Neuronal stem cell (in vitro differentiated cells): ENCODE measurements at places on chromosomes 4 and X.

- H3K4me1 ChIP-seq, result no peaks in the 10 kb centered on the region
- no peaks in the 10 kb centered on the region for H3K27me3 ChIP-seq
- H3K4me3 ChIP-seq, result no peak overlapping the region
- no peak overlapping the region for H3K27ac ChIP-seq
- DNase-seq, result no peak
- no peaks in the 10 kb centered on the region for H3K36me3 ChIP-seq
Observed at GRCh38 chrX:46630141-46630540, 56.6 kb downstream of the CHST7 start.

DNA sequence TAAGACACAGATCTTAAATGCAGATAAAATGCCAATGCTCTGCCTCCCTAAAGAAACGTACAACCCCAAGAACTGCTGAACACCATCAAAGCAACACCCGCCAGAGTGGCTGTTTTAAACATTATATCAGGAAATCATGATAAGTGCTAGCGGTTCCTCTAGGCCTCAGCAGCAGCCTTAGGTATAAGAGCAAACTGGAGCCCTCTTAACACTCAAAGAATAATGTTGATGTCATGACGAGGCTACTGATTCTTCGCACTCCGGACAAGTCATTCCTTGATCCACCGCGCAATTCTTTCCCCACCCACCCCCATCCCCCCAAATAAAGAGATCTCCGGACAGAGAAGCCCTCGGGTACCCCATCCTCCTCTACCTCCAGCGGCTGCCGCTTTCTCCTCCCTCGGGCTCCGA is 507 bp downstream of the LIN54 start:
- H3K36me3 ChIP-seq, result no peaks in the 10 kb centered on the region
- H3K27me3 ChIP-seq, result no peaks in the 10 kb centered on the region
- H3K27ac ChIP-seq, result no peak overlapping the region
- H3K4me3 ChIP-seq, result peak overlapping the region; percentile 93
- no peak for DNase-seq
- peaks cover 2% of the 10 kb centered on the region for H3K4me1 ChIP-seq

DNA sequence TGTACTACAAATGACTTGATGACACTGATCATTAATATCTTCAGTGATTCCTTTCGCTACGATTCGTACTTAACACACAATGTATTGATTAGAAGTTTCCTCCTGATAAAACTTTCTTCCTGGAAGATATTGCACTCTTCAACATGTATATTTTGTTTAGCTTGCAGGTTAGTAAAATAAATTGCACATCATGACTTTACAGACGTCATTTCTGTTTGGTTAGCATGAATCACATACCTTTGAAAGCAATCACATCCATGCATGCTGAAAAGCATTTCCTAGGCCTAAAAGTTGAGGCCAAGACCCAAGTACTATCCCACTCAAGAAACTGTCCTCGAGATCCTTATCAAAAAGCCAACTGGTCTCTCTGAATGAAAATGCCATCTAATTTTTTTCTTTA is 1841.0 kb upstream of the PCDH7 start:
- H3K4me3 ChIP-seq, result no peak overlapping the region
- H3K27ac ChIP-seq, result no peak overlapping the region
- H3K36me3 ChIP-seq, result no peaks in the 10 kb centered on the region
- H3K27me3 ChIP-seq, result no peaks in the 10 kb centered on the region
- H3K4me1 ChIP-seq, result peaks cover 4% of the 10 kb centered on the region

- no peaks in the 10 kb centered on the region for H3K36me3 ChIP-seq
- H3K27ac ChIP-seq, result no peak overlapping the region
- H3K4me1 ChIP-seq, result peaks cover 2% of the 10 kb centered on the region
Observed at GRCh38 chr4:185456131-185456530, 15.4 kb downstream of the CCDC110 start.

DNA sequence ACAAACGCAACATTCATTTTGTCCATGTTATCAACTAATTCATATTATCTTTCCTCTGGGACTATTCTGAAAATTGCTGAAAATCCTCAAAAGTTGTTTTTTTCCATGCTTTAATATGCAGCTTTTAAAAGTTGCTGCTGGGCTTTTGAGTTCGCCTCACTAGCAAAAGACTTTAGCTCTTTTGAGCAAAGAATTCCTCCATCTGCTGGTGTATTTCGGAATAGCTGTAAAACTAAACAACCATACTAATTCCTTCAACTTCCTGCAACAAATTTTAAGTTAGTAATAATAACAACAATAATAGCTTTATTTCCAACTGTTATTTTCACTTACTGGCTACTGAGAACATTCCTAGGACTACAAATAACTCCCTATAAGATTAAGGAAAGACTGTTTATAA is 124.5 kb upstream of the PLAC1 start:
- H3K27ac ChIP-seq, result no peak overlapping the region
- no peaks in the 10 kb centered on the region for H3K27me3 ChIP-seq
- H3K4me1 ChIP-seq, result no peaks in the 10 kb centered on the region
- H3K36me3 ChIP-seq, result peaks cover 79% of the 10 kb centered on the region

DNA sequence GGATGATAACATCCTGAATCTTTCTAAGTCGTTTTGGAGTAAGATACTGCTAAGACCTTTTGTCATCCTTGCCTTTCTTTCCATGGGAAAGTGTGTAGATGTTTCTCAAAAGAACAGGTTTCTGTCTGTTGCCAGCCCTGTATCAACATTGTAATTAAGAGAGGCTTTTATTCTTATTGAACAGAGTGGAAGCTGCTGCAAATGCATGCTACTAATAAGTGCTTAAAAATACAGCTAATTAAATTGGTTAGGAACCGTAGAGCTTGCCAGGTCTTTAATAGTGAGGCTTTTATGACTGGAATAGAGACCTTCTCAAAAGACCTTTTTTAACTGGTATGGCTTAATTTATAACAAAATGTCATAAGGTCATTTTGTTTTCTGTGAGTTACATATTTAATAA is 34.4 kb downstream of the INTU start:
- H3K36me3 ChIP-seq, result peaks cover 14% of the 10 kb centered on the region
- H3K27ac ChIP-seq, result peak overlapping the region; percentile 63
- peaks cover 3% of the 10 kb centered on the region for H3K4me1 ChIP-seq
- H3K27me3 ChIP-seq, result no peaks in the 10 kb centered on the region
- DNase-seq, result no peak

- H3K27me3 ChIP-seq, result no peaks in the 10 kb centered on the region
- H3K36me3 ChIP-seq, result no peaks in the 10 kb centered on the region
Observed at GRCh38 chrX:57528670-57529255, 63.0 kb upstream of the ZXDB start.

DNA sequence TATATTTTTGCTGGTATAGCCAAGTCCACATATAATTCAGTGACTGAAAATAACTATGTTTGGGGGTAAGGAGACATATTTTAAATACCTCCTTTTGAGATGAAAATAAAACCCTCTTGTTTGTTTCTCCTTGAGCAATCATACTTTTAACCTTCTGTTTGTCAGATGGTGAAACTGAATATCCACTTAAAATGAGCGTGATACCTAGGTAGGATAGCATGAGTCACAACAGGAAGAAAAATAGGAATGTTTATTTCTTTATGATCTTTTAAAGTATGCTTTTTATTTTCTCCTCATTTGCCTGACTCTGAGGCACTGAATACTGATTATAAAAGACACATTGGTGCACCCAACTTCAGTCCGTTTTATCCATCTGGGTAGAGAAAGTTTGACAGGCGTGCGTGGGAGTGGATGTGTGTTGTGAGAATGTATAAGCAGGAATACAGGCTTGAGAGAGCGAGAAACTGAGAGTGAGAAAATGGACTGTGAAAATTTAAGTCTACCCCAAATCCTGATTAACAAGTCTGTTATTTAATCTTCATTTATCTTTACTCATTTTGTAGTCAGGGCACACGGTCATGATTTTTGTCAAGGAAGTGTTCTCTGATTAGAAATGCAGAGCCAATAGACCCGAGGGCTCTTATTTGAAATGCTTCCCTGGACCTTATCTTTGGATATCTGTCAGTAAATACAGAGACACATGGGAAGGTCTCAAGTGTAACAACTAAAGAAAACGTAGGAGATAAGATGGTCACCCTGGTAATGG is 62.1 kb upstream of the ANTXR2 start:
- H3K36me3 ChIP-seq, result no peaks in the 10 kb centered on the region
- no peak for DNase-seq
- no peaks in the 10 kb centered on the region for H3K27me3 ChIP-seq
- no peak overlapping the region for H3K4me3 ChIP-seq
- H3K27ac ChIP-seq, result no peak overlapping the region

DNA sequence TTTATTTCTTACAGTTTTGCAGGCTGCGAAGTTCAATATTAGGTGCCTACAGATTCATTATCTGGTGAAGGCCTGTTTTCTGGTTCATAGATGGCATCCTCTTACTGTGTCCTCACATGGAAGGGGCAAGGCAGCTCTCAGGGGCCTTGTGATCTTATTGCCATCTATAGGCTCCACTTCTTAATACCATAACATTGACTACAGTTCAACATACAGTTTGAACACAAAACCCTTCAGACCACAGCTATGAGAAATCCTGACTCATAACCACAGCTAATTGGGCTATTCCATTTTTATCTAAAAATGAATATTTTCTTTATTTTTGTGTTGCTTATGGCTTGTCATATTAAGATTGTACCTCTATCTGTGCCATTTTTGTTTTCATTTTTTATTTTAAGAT is 72.3 kb downstream of the STAG2 start:
- H3K36me3 ChIP-seq, result no peaks in the 10 kb centered on the region
- no peaks in the 10 kb centered on the region for H3K4me1 ChIP-seq
- no peak overlapping the region for H3K27ac ChIP-seq
- no peak overlapping the region for H3K4me3 ChIP-seq
- no peak for DNase-seq

DNA sequence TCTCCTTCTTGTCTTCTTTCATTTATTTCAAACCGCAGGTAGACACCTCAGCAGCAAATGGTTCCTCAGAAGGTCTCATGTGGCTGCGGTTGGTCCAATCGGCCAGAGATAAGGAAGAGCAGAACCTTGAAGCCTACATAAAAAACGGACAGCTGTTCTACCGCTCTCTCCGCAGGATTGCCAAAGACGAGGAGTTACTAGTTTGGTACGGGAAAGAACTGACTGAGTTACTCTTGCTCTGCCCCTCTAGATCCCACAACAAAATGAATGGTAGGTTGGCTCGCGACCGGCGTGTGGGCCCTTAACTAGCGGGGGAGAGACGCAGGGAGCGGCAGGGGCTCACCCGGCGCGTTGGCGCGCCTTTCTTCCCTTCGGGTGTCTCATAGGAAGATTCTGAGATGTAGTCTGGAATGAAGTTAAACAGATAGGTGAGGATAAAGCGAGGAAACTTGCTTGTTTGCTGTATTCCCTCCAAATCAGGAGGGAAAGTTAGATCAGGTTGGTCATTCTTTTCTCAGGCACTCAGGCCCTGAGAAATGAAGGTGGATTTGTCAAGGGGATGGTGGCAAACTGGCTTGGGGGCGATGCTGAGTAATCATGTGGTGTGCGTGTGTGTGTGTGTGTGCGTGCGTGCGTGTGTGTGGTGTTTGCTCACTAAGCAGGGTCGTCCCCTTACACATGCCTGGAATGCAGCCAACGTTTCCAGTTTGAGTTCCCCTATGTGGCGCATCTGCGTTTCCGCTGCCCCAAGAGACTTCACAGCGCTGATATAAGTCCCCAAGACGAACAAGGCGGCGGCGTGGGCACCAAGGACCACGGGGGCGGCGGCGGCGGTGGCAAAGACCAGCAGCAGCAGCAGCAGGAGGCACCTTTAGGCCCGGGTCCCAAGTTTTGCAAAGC is 4.2 kb downstream of the PRDM8 start:
- no peaks in the 10 kb centered on the region for H3K36me3 ChIP-seq
- DNase-seq, result no peak
- H3K27ac ChIP-seq, result no peak overlapping the region
- peaks cover 12% of the 10 kb centered on the region for H3K4me1 ChIP-seq

DNA sequence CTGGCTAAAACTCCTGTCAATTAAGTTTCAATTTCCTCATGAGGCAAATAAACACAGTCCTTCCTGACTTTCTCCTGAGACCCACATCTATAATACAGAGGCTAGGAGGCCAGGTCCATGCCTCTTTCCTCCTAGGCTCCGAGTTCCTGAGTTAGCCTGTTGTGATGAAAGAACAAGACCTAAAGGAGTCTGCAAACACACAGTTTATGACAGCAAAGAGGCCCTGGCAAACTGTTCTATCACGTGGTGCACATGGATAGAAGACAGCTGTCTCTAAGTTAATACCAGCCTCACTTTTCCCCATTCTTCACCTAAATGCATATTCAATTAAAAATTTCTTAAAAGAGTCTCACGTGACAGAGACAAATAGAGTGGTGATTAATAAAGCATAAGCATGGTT is 145.2 kb downstream of the TET2 start:
- H3K4me1 ChIP-seq, result no peaks in the 10 kb centered on the region
- H3K27ac ChIP-seq, result no peak overlapping the region
- DNase-seq, result no peak
- no peaks in the 10 kb centered on the region for H3K27me3 ChIP-seq
- H3K4me3 ChIP-seq, result no peak overlapping the region

GRCh38 chrX:113529426-113530013 is 688.9 kb upstream of the AMOT start:
- no peaks in the 10 kb centered on the region for H3K36me3 ChIP-seq
- DNase-seq, result no peak
- H3K4me1 ChIP-seq, result no peaks in the 10 kb centered on the region
- H3K4me3 ChIP-seq, result no peak overlapping the region

GRCh38 chr4:10891866-10892265 is 207.3 kb upstream of the CLNK start:
- H3K27me3 ChIP-seq, result no peaks in the 10 kb centered on the region
- no peaks in the 10 kb centered on the region for H3K4me1 ChIP-seq
- peaks cover 1% of the 10 kb centered on the region for H3K36me3 ChIP-seq
- DNase-seq, result no peak
- no peak overlapping the region for H3K4me3 ChIP-seq

GRCh38 chrX:14232688-14233087 is 203.0 kb upstream of the GEMIN8 start:
- H3K27me3 ChIP-seq, result no peaks in the 10 kb centered on the region
- H3K36me3 ChIP-seq, result no peaks in the 10 kb centered on the region
- H3K4me3 ChIP-seq, result no peak overlapping the region
- DNase-seq, result no peak
- no peak overlapping the region for H3K27ac ChIP-seq

- H3K36me3 ChIP-seq, result no peaks in the 10 kb centered on the region
- no peaks in the 10 kb centered on the region for H3K4me1 ChIP-seq
- no peak overlapping the region for H3K4me3 ChIP-seq
- H3K27me3 ChIP-seq, result no peaks in the 10 kb centered on the region
Observed at GRCh38 chr4:65653740-65654361, 16.4 kb downstream of the EPHA5 start.

- H3K36me3 ChIP-seq, result peaks cover 41% of the 10 kb centered on the region
- peaks cover 12% of the 10 kb centered on the region for H3K4me1 ChIP-seq
- DNase-seq, result no peak
- H3K4me3 ChIP-seq, result no peak overlapping the region
- H3K27ac ChIP-seq, result no peak overlapping the region
Observed at GRCh38 chrX:68842781-68843581, 14.2 kb downstream of the EFNB1 start.

DNA sequence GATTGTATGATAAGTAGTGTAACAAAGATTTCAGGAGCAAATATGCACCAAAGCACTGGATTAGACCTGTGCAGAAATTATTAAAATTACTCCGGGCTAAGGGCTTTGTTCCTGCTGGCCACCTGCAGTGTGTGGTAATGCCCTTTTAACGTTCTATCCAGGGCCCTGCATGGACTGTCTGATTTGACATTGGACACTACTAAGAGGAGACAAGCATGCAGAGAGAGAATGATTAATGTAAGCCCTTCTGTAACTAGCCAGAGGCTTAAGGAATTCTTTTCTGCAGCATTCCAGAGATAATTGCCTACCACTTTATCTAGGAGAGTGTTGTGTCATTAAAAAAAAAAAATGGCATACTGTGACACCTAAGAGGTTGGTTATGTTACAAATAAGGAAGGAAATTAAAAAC is 117.0 kb downstream of the PCDH7 start:
- peak; percentile 35 for DNase-seq
- H3K36me3 ChIP-seq, result no peaks in the 10 kb centered on the region
- no peaks in the 10 kb centered on the region for H3K27me3 ChIP-seq
- H3K4me3 ChIP-seq, result no peak overlapping the region
- peaks cover 11% of the 10 kb centered on the region for H3K4me1 ChIP-seq
- H3K27ac ChIP-seq, result no peak overlapping the region
